Stimulated activated CD8-positive, alpha-beta memory T cell treated with anti-CD3 and anti-CD28 coated beads, Interleukin-2, amount 100 ng/mL, for 48 hours (primary cell): ENCODE measurements at places on chromosomes 1 and 21.
A peak's percentile ranks its signal among the peaks of the same experiment; 100 is the strongest.

- no peak for DNase-seq
Observed at GRCh38 chr1:214895011-214895600, 187.4 kb upstream of the KCNK2 start.

- no peak for DNase-seq
Observed at GRCh38 chr21:45108034-45108790, 33.8 kb downstream of the ADARB1 start.

DNA sequence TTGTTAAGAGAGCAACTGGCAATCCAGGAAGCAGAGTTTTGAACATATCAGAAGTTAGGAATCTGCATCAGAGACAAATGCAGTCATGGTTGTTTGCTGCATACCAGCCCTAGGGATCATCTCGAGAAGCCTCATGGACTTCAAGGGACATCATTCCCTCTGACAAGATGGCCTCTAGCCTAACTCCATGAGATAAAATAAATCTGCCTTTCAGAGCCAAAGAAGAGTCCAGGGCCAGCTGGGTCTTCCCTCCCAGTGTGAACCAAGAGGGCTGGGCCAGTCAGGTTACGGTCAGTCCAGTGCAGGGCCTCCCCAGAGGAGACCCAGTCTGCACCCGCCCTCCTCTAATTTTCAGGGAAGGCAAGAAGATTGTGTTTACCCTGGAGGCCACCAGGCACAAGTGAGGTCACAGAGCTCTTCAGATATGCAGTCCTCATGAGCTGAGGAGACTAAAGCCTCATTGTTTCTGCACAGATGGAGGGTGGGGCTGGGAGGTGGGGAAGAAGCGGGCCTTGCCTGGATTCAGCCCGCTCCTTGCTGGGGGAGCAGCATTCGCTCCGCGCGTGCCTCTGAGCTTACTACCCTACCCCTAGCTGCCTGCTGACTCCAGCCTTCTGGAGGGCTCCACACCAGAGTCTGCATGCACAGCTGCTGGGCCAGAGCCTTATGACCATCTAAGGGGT is 52.8 kb downstream of the CAPN2 start:
- no peak for DNase-seq

DNA sequence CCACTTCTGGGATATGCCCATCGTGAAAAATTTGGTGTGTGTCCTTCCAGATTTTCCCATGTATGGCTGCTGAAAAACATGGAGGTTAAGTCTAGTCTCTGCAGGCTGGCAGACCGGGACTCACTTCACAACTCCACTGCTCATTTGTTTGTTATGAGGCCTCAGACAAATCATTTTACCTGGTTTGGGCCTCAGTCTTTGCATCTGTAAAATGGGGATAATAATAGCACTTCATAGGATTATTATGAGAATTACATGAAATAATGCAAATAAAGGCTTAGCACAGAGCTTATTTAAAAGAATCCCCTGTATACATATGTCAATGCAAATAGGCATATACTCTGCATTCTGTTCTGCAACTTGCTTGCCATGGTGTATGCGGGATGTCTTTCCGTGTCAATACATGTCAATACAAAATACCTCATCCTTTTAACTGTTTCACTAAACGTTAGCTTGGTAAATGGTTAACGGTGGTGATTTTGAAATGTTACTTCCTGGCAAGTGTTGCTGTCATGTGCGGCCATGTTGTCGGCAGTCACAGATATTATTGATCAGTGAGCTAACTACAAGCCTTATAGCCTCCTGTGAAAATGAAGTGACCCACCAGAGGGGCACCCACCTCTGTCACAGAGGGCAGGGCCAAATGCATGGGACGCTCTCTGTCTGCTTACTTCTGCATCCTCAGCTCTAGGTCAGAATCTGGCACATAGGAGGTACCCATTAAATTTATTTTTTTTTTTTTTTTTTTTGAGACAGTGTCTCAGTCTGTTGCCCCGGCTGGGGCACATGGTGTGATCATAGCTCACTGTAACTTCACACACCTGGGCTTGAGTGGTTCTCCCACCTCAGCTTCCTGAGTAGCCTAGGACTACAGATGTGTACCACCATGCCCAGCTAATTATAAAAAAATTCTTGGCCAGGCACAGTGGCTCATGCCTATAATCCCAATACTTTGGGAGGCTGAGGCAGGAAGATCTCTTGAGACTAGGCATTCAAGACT is 4.3 kb downstream of the LCK start:
- no peak for DNase-seq

- no peak for DNase-seq
Observed at GRCh38 chr21:20108976-20109540, 889.2 kb upstream of the NCAM2 start.

DNA sequence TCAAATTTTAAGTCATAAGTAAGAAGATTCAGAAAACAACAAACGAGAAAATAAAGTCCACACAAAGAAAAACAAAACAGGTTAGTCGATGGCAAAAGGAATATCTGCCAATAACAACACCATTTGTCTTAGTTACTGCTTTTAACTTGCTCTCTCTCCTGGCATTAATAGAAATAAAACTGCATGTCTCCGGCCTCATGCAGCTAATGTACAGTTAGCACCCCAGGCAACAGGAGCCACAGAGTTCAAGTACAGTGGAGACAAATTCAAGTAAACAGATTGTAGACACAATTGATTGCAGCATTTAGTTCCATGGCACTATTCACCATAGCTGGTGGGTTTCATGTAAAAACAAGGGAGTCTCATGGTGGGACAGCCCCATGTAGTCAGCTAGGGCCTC is 33.5 kb downstream of the SUSD4 start:
- DNase-seq = no peak

DNA sequence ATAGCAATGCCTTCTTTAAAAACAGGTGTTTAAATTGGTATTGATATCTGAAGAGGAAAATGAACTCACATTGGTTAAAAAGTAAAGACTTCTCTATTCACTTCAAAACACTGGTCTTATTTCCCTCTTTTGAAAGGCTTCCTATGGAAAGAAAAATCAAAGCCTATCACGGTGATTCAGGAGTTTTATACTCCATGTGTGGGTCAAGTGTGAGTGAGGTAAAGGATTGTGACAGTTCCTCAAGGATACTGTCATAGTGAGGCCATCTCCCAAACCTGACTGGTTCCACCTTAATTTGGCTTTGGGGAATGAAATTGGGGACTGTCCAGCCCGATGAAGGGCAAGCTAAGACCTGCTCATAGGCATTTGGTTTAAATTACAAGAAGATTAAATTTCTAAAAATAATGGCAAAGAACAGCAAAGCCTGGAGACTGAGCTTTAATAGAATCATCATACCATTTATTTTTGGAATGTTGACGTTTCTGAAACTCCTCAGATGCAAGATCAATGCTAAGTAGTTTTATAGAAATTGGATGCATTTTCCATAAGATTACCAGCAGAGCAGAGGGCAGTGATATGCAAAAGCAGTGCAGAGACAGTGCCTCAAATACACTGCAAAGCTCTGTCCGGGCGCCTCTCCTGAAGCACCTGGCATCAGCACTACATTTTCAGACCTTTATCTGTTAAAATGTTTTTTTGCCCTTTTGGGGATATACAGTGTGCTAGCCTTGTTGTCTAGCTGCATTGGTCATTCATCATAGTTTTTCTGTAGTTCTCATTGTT is 302.1 kb upstream of the SGIP1 start:
- no peak for DNase-seq

DNA sequence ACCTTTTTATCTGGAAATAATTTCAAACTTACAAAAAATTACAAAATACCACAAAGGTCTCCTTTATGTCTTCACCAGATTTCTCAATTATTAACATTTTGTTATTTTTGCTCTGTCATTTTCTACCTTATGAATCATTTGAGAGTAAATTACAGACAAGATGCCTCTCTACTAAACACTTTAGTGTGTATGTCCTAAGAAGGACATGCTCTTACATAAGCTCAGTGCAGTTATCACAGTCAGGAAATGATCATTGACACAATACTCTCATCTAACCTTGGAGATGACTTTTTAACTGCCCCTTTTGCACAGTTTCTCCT is 378.9 kb upstream of the RUNX1 start:
- no peak for DNase-seq

DNA sequence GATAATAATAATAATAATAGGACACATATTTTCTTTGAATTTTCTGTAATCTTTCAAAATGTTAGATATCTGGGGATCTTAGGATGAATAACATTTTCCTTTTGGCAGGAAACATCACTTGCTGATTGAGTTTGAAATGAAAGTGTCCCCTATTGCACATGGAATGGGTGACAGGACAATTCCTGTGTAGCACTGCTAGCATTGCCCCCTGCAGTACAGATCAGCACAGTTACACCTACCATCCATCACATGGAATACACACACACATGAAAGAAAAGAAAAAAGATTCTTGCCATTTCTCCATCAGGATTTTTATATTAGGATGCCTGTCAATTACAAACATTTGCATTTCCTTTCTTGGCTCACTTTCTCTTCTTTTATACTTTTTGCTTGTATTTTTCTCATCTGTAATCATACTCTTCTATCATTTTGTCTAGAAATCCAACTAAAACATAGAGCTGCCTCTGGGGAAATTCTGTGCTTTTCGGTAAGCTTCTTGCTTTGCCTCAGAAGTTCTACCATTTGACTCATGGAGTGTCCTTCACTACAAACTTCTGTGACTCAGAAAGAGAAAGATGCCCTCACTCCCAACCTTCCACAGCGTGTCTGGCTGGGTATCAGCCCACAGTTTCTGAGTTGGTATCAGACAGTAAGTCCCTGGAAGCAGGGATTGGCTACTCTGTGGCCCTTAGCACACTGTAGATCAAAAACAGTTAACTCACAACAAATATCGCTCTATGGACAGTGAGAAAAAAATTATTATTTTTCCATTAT is 641.2 kb downstream of the PTPRC start:
- no peak for DNase-seq

DNA sequence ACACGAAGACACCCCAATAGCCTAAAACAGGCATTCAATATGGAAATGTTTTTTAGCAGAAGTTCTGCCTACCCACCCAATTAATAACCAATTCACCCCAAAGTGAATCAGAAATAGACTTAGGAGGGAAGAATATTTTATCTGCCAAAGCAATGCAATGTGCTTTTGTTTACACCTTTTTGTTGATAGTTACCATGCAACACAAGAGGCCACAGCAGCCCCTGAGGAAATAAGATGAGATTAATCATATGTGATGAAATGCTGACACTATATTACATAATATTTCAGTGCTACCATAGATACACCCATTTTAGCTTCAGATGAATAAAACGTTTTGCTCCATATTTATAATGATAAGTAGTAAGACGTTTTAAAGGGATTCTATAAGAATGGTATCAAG is 60.9 kb upstream of the RGS2 start:
- no peak for DNase-seq

DNA sequence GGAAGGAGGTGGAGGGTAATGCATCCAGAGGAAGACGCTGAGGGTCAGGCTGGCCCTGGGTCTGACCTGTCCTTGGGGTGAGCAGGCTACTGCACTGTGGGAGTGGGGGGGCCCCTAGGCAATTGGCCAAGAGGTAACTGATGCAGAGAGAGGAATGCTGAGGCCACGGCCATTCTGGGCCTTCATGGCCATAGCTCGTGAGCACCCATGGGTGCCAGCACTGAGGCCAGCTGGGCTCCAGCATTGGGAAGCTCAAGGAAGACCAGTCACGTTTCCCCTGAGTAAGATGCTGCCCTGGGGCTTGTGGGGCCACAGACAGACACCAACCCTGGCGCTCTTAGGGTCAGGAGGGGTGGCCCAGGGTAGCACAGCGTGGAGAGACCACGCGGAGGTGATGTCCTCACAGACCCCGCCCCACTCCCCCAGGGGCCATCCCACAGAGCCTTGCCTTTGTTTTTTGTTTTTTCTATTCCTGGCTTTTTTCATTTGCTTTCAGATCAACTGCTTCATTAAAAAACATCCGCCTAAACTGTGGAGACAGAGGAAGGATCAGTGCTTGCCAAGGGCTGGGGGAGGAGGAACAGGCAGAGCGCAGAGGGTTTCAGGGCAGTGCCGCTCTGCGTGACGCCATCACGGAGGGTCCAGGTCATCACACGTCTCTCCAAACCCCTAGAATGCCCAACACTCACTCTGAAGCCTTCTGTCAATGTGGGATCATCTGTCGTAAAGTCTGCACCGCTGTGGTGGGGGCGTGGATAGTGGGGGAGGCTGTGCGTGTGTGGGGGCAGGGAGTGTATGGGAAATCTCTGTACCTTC is 61.1 kb downstream of the SIK1 start:
- no peak for DNase-seq

GRCh38 chr21:16357994-16358393 is 628.2 kb downstream of the USP25 start:
- DNase-seq = no peak

DNA sequence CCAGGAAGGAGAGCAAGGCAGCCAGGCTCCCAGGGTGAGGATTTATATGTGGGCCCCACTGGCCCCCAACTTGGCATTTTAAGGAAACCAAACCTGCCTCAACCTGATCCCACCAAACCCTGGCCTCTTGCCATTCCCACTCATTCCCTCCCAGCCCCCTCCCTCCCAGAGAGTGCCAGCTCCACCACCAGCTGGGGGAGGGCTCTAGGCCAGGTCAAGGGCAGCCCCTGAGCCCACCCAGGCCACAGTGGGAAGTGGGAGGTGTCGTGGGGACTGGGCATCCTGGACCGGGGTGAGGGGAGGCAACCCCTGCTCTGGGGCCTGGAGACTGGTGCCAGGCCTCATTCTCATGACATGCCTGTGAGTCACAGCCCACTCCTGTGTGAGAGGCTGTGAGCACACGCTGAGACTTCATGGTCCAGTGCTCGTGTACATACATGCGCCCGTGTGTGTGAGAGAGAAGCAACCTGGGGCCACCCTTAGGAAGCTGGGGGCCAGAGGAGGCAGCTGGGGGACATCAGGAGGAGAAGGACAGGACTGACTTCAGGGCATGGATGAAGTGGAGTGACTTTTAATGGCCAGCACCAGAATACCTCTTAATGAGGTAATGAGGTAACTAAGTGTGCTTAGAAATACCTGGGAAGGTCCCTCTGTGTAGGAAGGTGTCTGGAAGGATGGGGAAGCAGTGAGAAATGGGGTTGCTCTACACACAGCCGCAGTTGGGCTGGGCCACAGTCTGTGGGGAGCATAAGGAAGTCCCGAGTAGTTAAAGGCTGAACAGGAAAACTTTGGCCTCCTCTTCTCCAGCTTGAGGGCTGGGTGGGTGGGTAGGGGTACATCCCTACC is at the start of gene S100A2:
TSS of gene S100A2 (minus strand) at position 316 of the 846 bp plus-strand sequence. CDS start 1,967 bp downstream, outside the sequence.
- peak; percentile 30 for DNase-seq

DNA sequence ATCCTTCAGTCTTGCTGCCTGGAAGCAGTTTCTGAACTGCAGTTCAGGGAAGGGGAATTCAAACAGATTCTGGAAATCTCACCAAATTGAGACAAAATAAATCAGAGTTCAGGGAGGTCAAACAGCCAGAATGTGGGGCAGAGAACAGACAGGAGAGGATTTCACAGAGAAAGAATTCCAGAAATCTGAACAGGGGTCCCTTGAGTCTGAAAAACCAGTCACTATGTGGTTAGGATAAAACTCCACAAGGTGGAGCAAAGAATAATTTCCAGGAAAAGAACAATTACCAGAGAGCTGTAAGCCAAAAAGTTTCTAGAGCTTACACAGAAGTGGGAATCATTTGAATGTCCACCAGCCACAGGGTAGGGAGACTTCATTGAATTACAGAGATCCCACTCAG is 84.7 kb downstream of the URB2 start:
- DNase-seq = no peak

- no peak for DNase-seq
Observed at GRCh38 chr1:222642468-222642867, 24.6 kb downstream of the MIA3 start.

- no peak for DNase-seq
Observed at GRCh38 chr1:12625276-12625675, 7.3 kb upstream of the DHRS3 start.
